ENCODE measurements at places on chromosomes 2 and 18.

DNA sequence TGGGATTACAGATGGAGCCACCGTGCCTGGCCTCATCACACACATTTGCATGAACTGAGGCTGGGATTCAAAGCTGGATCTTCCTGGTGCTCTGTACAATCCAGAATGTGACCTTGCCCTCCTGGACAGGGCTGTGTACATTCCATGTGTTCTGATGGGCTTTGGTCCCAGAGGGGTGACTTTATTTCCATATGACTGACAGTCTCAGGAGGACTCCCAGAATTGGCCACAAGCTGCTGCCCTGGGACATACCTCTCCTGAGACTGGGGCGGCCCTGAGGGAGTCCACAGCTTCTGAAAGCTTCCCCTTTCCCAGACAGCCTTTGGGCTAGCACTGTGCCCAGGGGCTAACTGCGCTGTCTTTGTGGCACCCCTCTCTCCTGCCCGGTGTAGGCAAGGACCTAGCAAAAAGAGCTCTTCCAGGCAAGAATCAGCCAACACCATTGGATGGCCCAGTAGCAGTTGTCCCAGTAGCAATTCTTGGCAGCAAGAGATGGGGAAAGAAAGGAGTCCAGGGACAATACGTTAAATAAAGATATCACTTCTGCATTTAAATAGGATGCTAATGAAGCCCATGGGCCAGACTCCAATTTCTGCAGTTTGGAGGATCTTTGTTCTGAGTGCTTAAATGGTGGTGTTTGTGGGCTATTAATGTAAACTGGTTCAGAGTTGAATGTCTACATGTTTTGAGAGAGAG is 26.4 kb upstream of the ZNF532 start:
- no peak for DNase-seq

GRCh38 chr2:55875434-55876135 is 48.0 kb downstream of the EFEMP1 start:
- DNase-seq: no peak

- DNase-seq: no peak
Measured at GRCh38 chr2:172198908-172199307, 96.2 kb upstream of the DLX2 start.

DNA sequence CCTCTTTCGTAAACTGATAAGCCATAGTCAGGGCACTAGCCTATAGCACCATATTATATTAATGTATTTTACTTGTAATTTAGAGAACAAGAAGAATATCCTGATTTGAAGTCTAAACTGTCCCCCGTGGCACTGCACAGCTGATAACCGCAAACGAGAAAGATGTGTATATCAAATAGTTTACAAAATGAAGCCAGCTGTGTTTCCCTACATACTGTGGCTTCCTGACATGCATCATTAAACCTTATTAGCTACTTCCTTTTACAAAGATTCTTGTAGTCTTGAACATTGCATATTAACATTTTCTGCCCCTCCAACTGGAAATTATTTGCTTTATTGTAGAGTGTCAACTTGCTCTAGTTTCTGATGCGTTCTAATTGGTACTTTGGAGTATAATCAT is 153.5 kb upstream of the NFATC1 start:
- DNase-seq: no peak

DNA sequence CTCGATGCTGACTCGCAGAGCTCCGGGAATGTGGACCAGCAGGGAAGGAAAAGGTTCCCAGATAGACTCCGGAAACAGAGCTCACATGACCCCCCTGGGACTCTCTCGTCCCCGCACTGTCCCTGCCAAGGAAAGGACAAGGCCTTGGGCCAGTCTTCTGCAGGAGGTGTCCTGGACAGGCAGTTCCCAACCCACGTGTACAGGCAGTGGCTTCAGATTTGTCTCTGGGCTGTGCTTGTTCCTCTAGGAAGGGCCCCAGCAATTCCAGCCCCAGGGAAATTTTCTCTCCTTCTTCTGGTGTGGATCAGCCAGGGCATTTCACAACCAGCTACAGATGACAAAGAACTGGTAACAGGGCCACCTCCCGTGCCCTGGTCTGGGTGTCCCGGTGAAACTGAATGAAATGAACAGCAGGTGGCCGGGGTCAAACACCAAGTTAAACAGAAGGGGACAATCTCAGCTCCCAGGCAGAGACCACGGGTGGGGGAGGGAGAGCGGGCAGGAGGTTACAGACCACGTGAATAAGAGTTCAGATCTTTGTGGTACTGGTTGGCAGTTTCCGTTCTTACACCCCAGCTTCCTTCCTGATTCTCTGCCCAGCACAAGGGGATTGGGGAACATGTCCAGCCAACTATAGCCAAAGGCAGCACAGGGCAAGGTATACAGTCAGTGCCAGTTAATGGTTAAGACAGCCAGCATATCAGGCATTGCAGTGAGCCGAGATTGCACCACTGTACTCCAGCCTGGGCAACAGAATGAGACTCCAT is 52.2 kb upstream of the CAB39 start:
- no peak for DNase-seq

DNA sequence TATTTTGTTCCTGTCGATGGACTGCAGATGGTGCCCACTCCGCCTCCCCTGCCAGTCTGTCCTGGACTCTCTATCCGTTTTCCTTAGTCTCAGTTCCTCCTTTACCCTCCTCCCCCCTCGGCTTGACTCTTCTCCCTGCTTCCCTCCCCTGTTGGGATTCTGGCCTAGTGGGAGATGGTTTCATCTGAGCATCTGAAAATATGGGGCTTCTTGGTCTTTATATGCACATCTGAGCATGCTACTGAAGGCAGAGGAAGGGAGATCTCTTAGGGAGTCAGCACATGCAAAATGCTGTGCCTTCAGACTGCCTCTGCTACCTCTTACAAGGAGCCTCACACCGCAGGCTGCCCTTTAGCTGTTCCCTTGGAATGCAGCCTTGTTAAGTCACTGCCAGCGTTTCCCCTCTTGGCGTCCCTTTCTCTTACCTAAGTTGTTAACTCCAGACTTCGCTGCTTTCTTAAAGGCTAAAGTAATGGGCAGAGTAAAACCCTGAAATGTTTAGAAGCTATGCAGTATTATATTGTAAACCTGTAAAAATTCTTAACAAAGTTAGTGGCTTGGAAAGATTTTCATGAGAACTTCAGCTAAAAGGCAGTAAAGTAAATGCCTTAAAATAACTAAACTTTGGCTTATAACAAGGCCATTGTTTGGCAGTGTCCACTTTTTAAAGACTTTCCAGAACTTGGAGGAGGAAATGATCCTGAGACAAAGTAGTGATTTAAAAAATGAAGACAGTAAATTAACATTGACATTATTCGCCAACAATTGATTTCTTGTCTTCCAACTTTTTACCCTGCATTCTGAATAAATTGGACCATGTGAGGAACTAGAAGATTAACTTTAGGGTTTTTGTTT is 49.8 kb downstream of the LDLRAD4 start:
- DNase-seq: no peak

DNA sequence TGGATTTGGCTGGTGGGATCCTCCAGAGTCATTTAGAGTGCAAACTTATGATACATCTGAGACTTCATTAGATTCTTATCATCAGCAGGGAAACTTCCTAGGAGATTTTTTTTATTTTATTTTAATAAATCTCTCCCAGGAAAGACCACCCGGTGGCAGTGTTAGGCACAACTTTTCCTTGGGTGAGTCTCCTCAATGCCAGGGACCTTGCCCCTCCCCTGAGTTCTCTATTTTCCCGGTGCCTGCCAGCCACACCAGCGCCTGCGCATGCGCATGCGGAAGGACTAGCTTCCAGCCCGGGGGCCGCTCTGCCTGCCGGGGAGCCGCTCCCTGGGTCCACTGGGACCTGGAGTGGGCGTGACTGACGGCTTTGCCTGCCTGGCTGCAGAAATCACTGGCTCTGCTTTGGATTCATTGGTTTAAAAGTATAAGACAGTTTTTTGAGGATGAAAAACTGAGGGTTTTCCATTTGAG is 86.6 kb downstream of the TMEM182 start:
- DNase-seq: no peak

DNA sequence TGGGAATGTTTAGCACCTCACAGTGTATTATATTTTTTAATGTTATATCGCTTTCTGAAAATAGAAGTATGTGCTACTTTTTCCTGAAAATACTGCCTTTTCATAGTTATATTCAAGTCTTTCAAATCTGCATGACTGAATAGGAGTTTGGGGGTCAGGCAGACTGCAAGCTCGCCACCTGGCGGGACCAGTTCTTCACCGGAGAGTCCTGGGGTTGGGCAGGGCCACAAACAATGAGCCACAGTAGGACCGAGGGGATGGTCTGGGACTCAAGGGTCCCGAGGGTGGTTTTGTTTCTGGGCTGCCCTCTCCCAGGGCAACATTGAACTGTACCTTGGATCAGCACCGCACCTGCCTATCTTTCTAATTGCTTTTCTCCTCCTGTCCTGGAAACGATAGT is 70.6 kb downstream of the VWA3B start:
- no peak for DNase-seq

DNA sequence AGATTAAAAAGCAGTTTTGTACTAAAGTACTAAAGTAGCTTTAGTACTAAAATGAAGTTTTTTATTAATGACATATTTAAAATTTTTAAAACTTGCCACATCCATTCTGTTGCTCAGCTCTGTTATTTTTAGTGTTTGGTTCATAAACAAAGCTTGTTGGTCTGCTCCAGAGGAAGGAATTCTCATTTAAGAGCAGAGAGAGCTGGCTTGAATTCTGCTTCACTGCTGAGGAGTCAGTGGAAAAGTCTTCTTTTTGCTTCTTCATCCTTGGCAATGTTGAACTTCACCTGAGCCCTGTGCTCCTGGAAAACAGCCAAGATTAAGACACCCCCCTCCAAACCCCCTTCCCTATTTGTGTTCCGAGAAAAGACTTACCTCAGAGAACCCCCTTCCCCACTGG is 40.6 kb downstream of the TMEM87B start:
- no peak for DNase-seq

All from effector CD4-positive, alpha-beta T cell (primary cell).